ENCODE measurements at places on chromosomes 16 and 17.

- no peak for DNase-seq
Observed at GRCh38 chr17:8806253-8806925, 7.2 kb upstream of the MFSD6L start.

GRCh38 chr16:86554599-86554916 is 477 bp downstream of the MTHFSD start:
- DNase-seq: no peak

GRCh38 chr17:28645576-28645939 is 600 bp upstream of the BLTP2 start:
- no peak for DNase-seq

DNA sequence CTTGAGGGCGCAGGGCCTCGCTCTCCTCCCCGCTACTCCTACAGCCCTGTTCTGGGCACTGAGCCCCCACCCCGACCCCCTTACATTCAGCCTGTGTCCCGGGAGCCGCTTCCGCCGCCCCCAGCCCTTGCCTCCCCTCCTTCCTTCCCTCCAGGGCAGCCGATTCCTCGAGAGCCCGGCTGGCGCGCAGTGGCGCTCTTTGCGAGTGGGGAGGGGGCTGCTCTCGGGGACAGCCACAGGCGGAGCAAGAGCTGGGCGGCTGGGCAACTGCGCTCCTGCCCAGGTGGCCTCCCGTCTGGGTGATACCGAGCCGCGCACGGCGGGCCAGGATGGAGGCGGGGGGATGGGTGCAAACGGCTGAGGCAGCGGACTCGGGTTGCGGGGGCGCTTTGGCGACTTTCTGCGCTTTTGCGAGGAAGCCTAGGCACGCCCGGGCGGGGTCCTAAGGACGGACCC is 1.2 kb downstream of the MMP15 start:
- no peak for DNase-seq

DNA sequence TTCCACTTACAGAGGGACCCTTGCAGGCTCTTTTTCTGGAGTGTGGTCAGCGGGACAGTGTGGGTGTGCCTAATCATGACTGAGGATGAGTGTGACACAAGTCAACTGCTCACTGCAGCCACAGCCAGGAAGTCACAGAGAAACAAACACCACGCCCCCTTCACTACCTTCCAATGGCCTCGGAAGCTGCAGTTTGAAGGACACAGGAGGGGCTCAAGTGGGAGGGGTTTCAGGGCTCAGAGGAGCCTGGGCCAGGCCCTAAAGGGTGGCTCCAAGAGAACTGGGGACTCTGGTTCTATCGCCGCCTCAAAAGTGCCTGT is 116.2 kb upstream of the SDK2 start:
- DNase-seq: no peak

DNA sequence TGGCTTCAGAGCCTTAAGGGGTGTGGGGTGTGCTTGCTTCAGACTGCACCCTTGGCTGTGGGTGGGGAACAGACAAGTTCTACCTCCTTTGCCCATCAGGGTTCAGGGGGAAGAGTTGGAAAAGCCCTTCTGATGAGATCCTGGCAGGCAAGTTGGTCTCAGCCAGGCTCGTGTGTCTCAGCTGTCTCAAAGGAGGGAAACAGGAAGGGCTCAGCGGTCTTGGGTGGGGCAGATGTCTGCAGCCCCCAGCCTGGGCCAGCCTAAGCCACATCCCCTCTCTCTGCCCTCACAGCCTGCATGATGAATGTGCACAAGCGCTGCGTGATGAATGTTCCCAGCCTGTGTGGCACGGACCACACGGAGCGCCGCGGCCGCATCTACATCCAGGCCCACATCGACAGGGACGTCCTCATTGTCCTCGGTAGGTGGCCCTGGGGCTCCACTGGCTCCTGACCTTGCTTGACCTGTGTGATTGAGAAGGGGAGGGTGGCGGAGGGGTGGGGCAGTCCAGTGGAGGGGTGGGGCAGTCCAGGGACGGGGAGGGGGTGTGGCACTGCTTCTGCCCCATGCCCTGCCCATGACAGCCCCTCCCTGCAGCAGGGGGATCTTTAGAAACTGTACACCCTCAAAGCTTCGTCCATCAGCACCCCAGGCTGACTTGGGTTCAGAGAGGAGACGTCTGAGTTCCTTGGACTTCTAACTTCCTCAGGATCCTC is 199.5 kb downstream of the PRKCB start:
- peak; percentile 59 for DNase-seq

GRCh38 chr16:79599256-79599836 is 1.2 kb downstream of the MAF start:
- no peak for DNase-seq

GRCh38 chr17:49224198-49224996 is 6.2 kb downstream of the PHOSPHO1 start:
- DNase-seq: no peak

DNA sequence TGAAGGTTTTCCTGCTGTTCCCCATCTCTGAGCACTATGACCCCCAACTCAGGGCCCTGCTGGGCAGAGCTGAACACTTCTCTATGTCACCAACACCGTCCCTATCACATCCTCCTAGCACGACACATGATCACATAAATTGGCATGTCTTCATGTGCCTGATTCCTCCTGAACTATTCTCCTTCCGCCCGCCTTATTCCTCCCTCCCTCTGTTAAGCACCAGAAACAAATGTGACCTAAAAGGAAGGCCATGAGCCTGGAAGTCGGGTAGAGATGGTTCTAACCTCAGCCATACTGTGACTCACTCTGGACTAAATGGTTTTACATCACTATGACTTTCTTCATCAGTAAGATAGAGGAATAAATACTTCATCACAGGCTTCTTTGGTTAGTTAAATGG is 80.8 kb upstream of the DYNLRB2 start:
- DNase-seq: no peak

DNA sequence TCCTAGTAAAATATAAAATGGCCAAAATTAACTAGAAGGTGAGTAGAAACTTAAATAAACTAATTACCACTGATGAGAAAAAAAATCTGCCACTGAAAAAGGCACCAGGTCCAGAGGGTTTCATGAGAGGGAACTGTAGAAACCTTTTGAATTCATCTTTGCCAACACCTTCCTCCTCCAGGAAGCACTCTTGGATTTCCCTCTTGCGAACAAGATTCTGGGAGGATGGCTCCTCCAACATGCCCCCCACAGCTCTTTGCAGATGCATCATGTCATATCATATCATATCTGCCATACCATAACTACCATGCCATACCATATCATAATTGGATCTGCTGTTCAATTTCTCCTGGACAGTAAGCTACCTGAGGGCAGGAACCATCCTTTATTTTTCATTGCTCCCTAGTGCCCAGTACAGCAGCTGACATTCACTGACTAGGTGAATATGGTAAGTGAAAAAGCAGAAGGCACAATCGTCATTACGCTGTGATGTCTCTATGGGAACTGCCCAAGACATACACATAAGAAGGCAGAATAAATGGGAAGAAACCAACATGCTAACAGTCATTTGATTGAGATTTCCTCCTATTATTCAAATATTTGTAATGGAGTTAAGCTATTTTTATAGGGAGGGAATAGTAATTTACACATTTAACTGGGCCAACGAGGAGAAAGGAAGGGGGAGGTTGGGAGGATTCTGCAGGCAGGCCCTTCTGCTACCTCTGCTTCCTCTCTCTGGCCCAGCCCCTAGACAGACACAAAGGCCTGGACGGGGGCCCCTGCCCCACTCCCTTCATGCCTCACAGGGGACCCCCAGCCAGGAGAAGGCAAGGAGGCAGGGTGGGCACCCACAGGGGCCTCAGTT is 110.1 kb upstream of the SMURF2 start:
- no peak for DNase-seq

- DNase-seq: no peak
Observed at GRCh38 chr17:50558941-50559614, 1.4 kb upstream of the CACNA1G start.

- DNase-seq: no peak
Observed at GRCh38 chr17:71338396-71338795, 782.4 kb upstream of the SOX9 start.

DNA sequence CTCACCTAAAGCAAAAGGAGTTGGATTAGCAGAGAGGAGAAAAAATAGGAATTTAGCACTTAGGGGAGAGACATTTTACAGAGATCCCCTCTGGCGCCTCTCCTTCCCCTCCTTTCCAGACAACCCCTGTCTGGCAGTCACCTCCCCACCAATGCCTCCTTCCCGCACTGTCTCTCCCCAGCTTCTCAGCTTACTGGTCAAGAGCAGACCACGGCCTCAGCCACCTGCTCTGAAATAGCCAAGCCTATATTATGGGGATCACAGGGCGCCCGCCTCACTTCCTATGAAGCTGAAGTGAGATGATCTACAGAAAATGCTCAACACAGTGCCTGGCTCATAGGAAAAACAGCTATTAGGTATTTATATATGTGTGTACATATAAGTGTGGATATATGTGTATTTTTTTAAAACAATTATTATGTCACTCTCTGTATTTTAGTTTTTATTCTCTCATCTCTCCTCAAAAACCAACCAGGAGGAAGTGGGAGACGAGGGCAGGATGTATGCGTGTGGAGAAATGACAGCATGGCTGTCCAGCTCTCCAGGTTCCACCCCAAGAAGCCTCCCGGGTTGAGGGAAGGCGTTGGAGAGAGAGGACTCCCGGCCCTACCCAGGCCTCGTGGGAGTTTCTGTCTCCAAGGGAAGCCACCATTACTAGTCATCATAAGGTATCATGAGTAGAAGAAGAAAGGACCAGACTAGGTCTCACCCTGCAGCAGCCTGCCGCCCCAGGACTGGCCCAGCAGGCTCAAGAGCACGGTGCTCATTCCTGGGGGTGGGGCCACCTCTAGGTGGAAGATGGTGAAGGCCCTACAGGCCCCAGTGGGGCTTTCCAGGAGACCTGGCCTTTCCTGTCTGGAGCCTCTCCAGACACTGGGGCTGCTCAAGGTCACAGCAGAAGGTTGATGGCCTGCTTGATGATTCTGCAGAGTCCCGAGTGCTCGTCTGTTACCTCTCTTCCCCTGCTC is 27.2 kb downstream of the MAP3K14 start:
- no peak for DNase-seq

- DNase-seq: no peak
Observed at GRCh38 chr16:77408607-77409006, 26.2 kb downstream of the ADAMTS18 start.

- DNase-seq: no peak
Observed at GRCh38 chr16:53893731-53894435, 189.9 kb downstream of the FTO start.

- DNase-seq: no peak
Observed at GRCh38 chr17:63841350-63842172, 924 bp downstream of the SMARCD2 start.

DNA sequence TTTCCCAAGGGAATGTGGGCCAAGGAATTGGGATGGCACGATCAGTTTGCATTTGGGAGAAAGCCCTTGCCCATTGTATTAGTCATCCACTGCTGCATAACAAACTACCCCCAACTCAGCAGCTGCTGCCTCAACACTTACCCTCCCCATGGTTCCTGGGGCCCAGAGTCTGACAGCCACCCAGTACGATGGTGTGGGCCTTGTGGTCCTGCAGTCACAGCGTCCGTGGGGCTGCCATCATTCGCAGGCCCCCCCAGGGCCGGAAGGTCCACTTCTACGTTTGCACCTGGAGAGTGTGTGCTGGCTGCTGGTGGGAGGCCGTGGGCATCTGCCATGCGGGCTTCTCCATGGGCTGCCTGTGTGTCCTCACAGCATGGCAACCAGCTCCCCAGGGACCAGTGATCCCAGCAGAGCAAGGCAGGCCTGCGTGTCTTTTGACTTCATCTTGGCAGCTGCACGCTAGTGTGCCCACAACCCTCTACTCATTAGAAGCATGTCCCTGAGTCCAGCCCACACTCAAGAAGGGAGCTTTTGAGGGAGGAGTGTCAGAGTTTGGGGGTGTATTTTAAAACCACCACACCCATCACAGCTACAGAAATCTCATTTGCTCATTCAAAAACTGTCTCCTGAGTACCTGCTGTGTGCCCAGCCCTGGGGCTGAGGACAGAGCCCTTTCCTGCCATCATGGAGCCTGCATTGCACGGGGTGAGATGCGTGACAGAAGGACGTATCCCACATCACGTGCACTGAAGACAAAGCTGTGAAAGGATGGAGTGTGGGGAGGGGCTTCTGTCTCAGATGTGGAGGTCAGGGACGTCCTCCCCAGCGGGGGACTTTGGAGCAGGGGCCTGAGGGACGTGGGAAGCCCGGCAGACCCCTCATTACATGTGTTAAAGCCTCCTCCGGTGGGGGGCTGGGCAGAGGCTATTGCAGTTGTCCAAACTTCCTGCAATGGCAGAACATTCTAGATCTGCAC is 185.0 kb upstream of the ZNF469 start:
- DNase-seq: no peak

DNA sequence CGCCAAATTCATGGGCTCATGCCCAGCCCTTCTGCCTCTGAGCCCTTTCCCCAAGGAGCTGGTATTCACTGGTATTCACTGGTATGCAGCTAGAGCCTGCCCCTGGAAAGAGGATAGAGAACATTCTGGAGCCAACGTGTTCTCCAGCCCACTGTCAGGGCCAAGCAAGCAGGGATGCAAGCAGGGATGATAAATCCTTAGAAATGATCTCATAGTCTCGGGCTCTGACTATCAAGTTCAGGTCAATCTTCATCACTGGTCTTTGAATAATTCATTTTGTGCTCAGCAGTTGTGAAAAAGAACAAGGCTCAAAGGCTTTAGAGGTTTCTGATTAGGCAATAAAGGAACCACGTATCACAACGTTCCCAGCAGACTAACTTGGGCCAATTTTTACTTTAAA is 57.3 kb downstream of the CACNG5 start:
- no peak for DNase-seq

- no peak for DNase-seq
Observed at GRCh38 chr17:40025991-40026815, 11.0 kb downstream of the CSF3 start.

GRCh38 chr16:85105475-85105874 is 6.8 kb downstream of the CIBAR2 start:
- no peak for DNase-seq

DNA sequence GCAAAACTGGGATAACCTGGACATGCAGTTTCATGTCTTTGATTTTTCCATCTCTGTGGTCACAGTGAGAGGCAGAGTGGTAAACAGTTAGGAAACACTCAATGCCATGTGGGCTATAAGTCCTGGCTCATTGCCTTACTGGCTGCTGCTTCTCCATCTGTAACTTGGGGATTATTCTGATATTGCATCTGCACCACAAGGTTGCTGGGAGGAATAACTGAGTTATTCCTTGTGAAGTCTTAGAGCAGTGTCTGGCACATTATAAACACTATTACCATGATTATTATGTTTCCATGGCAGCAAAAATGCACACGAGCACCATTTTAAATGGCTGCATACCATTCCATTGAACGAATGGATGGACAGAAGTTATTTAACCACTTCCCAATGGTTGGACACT is 111.7 kb upstream of the CDH5 start:
- DNase-seq: no peak

DNA sequence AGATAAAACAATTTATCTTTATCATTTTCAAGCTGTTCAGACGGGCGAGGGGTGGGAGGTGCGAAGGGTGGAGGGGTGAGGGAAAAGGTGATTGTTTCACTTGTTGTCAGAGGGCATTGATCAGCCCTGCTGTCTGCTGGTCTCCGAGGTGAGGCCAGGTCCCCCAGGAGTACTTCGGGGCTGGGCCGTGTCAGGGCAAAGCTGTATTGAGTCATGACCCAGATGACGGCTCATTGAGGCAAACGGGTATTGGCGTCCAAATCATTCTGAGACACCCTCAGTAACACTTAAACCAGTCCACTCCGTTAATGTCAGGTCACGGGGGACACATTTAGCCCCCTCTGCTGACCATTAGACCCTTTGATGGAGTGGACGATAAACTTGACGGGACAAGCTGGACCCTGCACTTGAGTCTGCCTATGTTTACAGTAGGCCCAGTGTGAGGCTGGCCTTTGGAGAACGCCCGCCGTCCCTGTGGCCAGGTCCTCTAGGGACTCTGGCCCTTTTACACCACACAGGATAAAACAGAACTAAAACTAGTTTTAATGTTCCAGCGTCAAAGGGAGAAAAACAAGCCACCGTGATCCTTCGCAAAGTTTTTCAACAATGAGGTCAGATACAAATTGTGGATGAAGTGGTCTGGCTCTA is 502.2 kb upstream of the ZFHX3 start:
- DNase-seq: no peak

Measured in CMK (cell line).